Dermis blood vessel endothelial cell (primary cell): ENCODE measurements at places on chromosomes 16 and 17.

DNA sequence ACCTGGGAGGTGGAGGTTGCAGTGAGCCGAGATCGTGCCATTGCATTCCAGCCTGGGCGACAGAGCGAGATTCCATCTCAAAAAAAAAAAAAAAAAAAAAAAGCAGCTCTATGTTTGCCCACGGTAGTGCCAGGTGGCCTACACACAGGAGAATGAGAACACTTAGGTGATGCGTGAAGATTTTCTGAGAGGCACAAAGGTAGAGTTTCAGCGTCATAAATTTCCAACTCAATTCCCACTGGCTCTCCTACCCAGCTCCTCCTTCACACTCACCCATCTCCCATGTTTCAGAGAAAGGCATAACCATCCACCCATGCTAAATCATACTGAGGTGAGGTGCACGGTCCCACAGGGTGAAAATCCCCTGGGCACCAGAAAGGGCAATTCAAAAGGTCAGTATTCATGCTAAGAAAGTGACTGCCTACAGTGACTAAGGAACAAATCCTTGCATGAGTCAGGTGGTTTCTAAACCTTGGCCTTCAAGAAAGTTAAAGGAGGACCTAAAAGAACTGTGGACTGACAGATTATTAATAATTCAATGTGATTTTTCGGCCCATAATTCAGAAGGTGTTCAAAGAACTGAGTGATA lies 4.8 kb downstream of the DCAKD start:
- no peak for DNase-seq

- peak; percentile 50 for DNase-seq
Observed at GRCh38 chr16:54633943-54634362, 296.7 kb upstream of the IRX5 start.

DNA sequence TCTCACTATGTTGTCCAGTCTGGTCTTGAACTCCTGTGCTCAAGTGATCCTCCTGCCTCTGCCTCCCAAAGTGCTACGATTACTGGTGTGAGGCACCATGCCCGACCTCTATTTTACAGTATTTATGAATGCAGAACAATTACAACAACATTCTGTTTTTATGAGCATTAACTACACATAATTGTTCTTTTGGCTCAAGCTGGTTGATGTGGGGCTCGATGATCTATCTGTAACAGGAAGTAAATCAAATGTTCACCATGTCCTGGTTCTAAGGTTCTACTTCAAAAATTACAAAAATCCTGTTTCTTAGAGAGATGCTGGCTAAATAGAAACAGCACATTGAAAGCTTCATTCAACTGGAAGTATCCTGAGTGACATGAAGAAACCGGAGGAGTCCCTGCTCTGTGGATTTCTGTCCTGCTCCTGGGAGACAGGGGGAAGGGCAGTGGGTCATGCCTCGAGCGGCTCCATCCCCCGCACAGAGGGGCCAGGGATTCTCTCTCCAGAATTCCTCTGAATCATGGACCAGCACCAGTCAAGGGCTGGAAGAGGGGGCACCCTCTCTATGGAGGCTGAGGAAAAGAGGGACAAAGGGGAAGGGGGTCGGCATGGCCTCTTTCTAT lies 31.5 kb downstream of the FA2H start:
- DNase-seq: no peak

GRCh38 chr16:30875871-30876801 lies 17.7 kb downstream of the BCL7C start:
- peak; percentile 48 for DNase-seq

DNA sequence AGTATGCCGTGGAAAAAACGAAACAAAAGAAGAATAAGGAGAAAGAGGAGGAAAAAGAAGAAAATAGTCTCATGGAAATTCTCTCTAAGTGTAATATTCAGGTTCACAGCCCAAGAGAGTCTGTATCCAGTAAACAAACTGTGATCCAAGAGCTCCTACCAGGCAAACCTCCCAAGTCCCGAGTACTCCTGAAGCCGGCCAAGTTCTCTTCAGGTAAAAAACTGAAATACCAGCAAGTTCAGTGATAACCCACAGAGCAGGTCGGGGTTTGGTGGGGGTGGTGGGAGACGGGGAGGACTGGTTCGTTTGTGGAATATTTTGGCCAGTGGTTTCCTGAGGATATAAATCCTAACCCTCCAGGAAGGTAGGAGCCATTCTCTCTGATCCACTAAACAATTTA lies 8.5 kb upstream of the TVP23B start:
- no peak for DNase-seq

DNA sequence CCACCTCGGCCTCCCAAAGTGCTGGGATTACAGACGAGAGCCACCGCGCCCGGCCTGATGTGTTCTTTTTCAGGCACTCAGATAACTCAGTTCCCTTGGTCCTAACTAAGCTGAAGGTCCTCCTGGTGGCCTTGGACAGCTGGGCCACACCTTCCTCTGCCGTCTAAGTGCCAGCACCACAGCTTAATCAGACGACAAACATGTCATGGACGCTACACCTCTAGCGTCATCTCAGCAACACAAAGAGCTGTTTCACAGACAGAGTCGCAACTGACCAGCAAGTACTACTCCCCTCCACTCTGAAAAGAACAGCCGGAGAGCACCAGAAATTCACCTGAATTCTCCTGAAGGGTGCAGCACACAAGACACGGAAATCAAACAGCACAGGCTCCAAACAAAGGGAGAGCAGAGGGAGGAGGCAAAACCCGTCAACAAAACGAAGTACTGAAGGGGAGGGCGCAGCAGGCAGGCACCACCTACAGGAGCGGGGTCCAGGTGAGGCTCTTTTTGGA lies 4.4 kb downstream of the TRAP1 start:
- no peak for DNase-seq

- DNase-seq: no peak
Observed at GRCh38 chr17:70825321-70826125, 656.2 kb downstream of the KCNJ2 start.

GRCh38 chr16:28310796-28311195 lies 18.5 kb downstream of the SBK1 start:
- no peak for DNase-seq

DNA sequence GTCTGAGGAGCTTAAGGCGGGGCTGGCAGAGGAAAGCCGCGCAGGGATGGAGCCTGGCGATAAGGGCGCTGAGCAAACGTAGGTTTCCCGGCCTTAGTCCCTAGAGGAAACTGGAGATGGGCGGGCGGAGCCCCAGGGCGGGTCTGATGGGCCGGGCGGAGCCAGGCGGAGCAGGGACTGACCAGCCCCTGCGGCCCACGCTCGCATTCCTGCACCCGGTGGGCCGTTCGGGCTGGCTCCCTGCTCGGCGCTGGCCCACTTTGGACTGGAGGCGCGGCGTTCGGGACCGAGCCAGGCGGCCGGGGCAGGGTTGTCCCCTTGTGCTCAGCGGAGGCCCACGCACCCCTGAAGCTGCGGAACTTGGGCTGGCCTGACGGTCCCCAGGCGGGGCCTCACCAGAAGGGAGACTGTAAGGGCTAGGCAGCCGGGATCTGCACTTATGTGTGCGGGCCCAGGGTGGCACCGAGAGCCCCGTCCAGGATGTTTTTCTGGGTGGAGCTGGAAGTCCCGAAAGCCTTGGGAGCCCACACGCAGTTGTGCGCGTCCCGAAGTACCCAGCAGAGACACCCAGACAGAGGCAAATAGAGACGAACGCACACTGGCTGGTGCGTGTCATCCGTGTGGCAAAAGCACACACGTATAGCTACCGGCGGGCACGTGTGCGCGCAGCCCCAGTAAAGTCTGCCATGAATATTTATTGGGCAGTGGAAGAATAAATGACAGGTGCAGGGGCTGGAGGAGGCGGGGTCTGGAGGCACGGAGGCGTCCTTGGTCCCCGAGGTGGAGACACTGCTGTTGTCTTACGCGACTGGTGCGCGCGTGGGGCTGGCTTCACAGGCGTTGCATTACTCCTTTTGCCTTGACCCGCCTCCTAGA lies 1.4 kb downstream of the PYDC1 start:
- DNase-seq: no peak

DNA sequence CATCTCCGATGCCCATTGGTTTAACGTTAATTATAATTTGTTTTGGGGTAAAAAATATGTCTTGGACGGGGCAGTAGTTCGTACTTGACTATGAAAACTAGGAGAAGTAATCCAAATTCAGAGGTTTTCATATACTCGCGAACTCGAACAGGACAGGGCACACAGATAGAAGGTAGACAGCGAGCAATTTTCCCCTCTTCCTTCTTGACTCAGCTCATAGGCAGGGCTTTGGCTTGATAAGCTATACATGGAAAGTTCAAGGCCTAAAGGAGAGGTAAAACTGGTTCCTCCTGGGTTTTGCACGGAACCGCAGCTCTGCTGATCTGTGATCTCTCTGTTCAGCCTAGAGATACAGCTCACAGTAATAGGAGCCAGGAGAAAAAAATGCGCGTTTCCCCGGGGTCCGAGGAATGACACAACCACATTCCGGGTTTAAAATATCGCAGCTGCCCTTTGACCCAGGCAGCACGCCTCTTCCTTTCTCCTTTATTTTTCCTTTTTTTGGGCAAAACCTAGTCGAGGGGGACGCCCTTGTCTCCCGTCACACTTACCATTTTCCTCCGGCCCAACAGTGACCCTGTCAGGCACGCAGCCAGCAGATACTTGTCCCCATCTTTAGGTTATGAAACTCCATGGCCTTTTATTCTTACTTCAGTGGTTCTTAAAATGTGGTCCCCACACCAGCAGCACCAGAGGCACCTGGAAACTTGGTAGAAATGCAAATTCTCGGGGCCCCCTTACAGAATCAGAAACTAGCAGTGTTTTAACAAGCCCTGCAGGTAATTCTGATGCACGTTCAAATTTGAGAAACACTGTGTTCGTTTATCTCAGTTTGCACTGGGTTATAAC lies 1.7 kb upstream of the LASP1 start:
- peak; percentile 36 for DNase-seq

- no peak for DNase-seq
Observed at GRCh38 chr16:84278968-84279367, 15.7 kb upstream of the WFDC1 start.
